ENCODE measurements at places on chromosomes 1 and 21. TPM values are rescaled to one million over a fixed set of nuclear protein-coding genes. Genes with fewer than 3 reads are reported as not detected.

DNA sequence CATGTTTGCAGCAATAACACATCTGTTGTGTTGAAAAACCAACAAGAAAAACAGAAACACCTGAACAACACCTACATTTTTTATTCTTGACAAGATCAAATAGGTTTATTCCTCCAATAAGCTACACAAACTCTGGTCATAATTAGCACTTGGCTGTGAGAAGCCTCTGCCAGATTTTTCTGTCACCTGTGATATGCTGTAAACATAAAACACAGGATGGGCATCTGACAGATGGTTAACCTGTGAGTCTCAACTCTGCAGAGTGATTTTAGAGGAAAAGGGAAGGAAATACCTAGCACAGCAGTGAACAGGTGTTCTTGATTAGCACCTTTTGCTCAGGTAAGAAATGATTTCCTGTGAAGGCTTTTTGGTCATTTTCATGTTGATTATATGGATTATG, 175.4 kb upstream of the COA6 start:
- no peak for DNase-seq

Gene CADM3
- 4.7 TPM for total RNA-seq

DNA sequence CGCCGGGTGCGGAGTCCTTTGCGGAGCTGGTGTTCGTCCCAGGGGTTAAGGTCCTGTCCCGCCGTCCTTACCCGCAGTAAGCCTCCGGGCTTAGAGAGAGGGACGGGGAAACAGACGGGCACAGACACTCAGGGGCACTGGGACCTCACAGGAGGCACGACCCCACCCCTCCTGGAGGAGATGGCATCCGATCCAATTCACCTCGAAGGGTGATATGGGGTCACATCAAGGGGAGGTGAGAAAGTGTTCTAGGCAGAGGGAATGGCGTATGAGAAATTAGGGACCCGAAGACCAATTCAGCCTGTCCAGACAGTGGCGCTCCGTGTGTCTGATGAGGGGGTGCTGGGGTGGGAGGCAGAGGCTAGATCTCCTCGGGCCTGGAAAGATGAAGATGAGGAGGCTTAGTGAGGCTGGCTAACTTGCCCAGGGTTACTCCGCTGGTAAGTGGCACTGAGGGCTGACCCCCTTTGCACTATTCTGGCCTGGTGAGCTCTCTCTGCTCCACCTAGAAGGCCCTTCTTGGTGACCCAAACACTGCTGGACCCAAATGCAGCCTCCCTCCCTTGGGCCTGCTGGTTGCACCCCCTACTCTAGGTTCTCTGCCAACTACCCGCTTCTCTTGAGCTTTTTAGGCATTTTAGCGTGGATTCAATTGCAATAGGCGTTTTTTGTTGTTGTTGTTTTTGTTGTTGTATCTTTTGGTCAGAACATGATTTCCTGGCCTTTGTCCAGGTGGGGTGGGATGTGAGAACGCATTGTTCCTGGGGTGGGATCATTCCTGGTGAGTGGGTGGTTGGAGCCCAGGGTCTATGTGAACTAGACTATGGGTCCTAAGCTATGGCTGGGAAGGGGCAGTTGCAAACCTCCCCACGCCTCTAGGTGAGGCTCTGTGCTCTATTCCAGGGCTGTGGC, 12.3 kb downstream of the BTBD19 start:
- no peak for DNase-seq

GRCh38 chr1:12049616-12050015, 13.5 kb upstream of the TNFRSF8 start:
- DNase-seq: no peak

GRCh38 chr1:229862017-229862774, 204.8 kb upstream of the GALNT2 start:
- no peak for DNase-seq

GRCh38 chr1:14968251-14968851, 185.2 kb upstream of the TMEM51 start:
- DNase-seq: no peak

- DNase-seq: no peak
Observed at GRCh38 chr21:38911484-38912101, 105.9 kb downstream of the ETS2 start.

Gene SLAMF6
- total RNA-seq: 0.64 TPM

GRCh38 chr1:30751830-30752650, 5.5 kb downstream of the LAPTM5 start:
- DNase-seq: no peak

Gene GIPC2
- 2.0 TPM for total RNA-seq

DNA sequence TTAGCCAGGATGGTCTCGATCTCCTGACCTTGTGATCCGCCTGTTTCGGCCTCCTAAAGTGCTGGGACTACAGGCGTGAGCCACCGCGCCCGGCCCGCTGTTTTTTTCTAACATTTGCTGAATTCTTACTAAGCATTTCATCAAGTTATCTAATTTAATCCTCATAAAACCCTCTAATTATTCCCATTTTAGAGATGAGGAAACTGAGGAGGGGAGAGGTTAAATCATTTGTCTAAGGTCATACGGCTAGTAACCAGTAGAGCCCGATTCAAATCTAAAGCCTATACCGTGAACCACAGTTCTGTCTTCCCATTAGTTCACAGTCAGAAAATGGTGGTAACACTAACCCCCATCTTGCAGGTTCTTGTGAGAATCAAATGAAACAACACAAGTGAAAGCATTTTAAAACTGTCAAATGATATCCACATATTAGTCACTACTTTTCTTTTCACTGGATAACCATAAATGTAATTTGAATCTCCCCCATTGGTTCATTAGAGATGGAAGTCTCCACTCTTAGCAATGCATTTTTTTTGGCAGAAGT, 10.6 kb downstream of the HEYL start:
- no peak for DNase-seq

Gene DEGS1
- total RNA-seq: 78.8 TPM

Gene TNNT2
- total RNA-seq: 3.5 TPM

Gene KCNK1
- 9.7 TPM for total RNA-seq

DNA sequence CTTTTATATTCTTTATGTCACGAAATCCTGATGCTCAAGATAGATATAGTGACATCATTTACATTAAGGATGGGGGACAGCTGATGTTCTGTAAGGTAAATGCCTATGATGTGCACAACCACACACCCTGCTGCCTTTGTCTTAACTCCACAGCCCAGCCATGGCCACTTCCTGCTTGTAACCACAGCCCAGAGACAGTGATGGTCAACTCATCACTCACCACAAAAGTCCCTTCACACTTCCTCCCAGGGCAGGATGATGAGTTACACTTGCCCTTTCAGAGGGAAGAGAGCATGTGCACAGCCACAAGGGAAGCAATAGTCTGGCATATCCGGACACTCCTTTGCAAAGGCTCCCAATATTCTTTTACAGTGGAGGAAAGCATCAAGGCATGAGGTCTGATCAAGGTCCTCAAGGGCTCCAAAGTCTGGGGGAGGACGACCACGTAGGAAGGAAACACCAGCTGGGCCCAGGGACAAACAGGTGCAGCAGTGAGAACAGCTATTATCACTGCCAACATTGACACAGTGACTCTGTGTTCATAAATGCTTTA, 53.8 kb downstream of the PLPP3 start:
- DNase-seq: no peak

GRCh38 chr1:107897438-107898345, 67.3 kb downstream of the VAV3 start:
- no peak for DNase-seq

Gene GNG4
- total RNA-seq: 47.7 TPM

GRCh38 chr1:6660415-6661049, 35.9 kb downstream of the THAP3 start:
- no peak for DNase-seq

GRCh38 chr21:46120301-46121285, 22.7 kb downstream of the COL6A2 start:
- DNase-seq: no peak

- no peak for DNase-seq
Observed at GRCh38 chr1:58524353-58524945, 22.1 kb downstream of the OMA1 start.

Gene TNFRSF9
- total RNA-seq: not detected

Gene FAM78B
- total RNA-seq: 11.0 TPM

DNA sequence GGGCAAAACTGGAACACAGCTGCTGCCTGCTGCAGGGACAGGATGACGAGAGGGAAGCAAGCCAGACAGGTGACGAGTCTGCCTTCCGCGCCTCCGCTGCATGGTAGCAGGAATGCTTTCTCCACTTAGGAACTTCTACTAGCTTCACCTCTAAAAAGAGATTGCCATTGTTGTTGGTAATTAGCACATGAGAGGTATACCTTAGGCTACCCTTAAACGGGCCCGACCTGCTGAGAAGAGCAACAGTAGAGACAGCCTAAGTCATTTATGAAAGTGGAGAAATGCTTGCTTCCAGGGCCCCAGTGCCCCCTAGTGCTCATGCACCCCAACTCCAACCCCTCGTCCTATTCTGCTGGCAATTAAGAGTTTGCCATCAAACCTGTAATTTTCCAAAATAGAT, 96.9 kb upstream of the AKT3 start:
- DNase-seq: no peak

- peak; percentile 74 for DNase-seq
Observed at GRCh38 chr1:209398313-209398991, 185.1 kb upstream of the CAMK1G start.

Gene KCNA2
- total RNA-seq: 0.64 TPM

Gene VAMP4
- 8.2 TPM for total RNA-seq

- DNase-seq: no peak
Observed at GRCh38 chr1:178034676-178035075, 59.2 kb upstream of the RASAL2 start.

GRCh38 chr1:215992620-215993019, 425.5 kb downstream of the KCTD3 start:
- DNase-seq: no peak

GRCh38 chr1:41980827-41981653, 62.3 kb upstream of the HIVEP3 start:
- no peak for DNase-seq

DNA sequence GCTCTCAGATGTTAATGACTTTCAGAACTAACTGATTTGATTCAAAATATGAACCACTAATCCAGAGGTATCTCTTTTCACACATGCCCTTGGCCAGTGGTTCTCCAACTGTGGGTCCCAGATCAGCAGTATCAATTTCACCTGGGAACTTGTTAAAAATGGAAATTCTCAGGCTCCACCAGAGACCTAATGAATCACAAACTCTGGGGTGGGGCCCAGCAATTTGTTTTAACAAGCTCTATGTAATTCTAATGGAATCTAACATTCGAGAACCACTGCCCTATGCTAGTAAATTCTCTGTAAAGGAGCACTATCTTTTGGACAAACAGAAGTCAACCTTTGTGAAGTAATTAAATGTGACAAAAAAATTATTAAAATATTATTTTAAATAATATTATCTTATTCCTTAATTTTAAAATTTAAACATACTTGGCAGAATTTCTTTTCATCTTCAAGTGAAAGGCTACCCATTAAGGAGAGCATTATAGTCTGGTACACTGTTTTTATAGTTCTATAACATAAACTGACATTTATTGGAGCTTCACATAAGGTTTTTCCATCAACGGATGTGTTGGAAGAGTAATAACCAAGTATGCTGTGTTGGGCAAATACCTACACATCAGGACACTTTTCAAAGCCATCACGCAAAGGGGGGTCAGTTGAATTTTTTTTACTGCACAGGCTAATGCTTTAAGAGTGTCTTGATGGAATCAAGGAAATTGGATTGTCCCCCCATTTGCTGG, 130.4 kb downstream of the LHX4 start:
- DNase-seq: no peak

DNA sequence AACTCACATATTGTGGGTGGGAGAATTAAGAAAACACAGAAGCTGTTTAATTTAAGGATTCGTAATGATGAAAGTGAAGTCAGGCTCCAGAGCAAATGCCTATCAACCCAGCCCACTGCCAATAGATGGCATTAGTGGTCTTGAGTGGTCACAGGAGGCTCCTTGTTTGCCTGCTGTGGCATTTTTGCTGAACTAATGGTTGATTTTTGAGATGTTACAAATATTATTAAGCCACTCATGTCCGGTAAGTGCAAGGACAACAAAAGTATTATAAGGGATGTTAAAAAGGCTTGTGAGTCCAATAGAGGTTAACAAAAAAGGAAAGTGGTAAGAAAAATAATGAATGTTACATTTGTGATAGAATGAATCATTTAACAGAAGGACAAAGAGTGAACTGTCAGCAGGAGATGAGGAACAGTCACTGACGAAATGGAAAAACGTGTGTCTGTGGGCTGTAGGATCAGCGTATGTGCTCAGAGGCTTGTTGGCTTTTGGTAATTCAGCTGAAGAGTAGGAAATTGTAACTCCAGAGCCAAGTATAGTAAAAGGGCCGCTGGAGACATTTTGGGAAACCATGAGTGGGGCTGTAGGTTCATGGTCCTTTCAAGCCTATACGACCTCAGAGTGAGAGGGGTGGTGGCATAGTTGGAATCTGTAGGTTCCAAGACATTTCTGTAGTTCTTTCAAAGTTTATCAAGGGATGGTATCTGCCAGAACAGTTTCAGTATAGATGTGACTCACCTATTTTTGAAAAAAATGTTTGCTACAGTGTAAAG, 11.2 kb downstream of the SFT2D2 start:
- no peak for DNase-seq

GRCh38 chr1:224852901-224853568, 76.4 kb upstream of the DNAH14 start:
- DNase-seq: no peak

DNA sequence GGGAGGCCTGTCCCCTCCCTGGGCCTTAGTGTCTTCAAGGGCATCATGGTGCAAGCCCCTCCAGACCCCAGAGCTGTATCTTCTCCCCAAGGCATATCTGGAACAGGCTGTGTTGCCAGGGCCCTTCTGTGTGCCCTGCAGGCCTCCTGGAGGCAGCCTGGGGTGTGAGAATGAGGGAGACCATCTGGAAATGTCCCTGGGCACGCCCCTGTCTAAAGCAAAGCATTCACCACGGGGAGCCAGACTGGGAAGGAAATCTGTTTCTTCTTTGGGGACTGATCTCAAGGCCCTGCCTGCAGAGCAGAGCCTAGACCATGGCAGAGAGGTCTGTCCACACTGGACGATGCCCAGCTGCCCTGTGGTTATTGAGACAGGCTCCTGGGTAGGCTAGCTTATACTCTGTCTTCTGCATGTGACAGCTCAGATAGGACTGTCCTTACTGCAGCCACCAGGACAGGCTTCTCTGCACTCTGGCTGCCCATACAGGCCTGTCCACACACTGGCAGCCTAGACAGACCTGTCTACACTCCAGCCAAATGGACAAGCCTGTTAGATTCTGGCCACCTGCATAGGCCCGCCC, 24.6 kb downstream of the PODN start:
- DNase-seq: peak; percentile 43

- no peak for DNase-seq
Observed at GRCh38 chr1:171600862-171601261, 21.2 kb upstream of the MYOCOS start.
